T-helper 1 cell (primary cell): ENCODE measurements at places on chromosomes 2 and 18.

DNA sequence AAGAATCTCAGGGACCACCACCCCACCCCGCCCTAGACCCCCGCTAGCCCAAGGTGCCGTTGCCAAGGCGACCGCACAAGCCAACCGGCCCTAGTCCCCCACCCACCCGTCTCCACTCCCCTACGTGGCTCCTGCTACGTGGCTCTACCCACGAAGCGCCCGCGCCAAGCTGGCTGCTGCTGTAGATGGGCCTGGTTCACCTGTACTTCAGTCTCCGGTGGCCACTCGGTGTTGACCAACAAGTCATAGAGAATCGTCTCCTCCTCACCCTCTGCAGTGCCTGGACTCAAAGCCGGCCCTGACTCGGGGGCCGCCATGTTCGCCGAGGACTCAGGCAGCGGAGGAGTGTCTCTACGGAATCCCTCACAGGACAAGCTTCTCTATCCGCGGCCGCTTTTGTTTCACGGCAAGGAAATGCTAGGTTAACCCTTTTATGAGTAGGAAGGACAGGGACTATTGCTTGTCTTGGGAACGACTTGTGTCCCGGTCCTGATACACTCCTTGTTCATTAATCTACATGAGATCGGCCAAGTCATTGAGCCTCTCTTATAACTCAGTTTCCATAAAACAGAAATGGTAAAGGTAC, at the start of gene NBAS:
Gene NBAS (minus strand): TSS at position 347 of the 586 bp plus-strand sequence. CDS start 30 bp downstream, at position 317.
- DNase-seq, result peak; percentile 59

- no peak for DNase-seq
These were observed 241.3 kb downstream of the PAX3 start for GRCh38 chr2:222057347-222058073.

GRCh38 chr2:81976998-81977397, 1672.4 kb upstream of the LRRTM1 start:
- DNase-seq, result no peak

GRCh38 chr2:74461187-74462053, 3.2 kb downstream of the WBP1 start:
- no peak for DNase-seq

- no peak for DNase-seq
These were observed 3.8 kb downstream of the PCARE start for GRCh38 chr2:29070526-29070925.

DNA sequence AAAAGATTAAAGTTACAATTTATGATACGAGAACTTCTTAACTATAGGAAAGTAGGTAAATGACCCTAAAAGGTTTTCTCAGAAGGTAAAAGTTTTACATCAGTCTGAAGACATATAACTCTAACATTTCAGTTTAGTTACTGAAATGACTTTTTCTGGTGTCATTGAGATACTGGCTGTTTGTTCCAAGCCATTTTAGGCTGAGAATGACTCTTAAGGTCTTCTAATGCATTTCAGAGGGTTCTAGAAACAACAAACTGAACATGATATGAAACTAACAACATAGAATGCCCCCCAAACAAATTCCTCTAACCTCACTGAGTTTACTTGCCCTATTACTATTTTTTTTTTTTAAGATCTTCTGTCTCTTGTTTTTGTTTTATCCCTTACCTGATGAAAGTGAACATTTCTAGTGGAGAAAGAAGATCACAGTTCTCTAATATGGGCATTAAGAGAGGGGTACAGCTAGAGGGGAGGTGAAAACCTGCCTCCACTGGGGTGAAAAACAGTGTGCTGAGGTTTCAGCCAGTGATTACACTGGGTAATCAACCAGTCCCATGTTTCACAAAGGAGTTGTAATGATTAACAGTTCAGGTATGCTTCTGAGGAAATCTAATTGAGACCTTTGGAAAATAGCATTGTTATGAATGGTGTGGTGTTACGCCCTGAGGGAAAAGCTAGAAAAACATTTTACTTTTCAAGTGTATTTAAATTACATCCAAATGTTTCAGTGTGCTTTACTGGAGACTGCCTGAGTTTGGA, 11.2 kb downstream of the NABP1 start:
- DNase-seq, result no peak

- peak; percentile 45 for DNase-seq
These were observed 69.2 kb downstream of the TRIP12 start for GRCh38 chr2:229852565-229852964.

DNA sequence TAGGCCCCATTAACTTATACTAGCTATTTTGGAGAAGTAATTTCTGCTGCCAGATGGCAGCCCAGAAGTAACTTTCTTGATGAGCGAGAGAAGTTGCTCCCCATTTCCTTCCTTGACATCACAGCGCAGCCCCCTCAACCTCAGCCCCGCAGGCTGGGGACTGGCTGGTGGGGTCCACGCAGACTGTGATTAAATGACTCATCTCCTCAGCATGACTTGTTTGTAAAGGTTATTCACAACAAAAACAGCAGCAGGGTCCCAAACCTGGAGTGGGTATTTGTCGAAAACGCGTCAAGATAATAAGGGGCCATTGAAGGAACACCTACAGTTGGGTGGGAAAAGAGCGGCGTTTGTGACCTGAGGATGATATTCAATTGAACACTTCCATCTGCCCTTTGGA, 120.6 kb downstream of the TXNL1 start:
- no peak for DNase-seq

DNA sequence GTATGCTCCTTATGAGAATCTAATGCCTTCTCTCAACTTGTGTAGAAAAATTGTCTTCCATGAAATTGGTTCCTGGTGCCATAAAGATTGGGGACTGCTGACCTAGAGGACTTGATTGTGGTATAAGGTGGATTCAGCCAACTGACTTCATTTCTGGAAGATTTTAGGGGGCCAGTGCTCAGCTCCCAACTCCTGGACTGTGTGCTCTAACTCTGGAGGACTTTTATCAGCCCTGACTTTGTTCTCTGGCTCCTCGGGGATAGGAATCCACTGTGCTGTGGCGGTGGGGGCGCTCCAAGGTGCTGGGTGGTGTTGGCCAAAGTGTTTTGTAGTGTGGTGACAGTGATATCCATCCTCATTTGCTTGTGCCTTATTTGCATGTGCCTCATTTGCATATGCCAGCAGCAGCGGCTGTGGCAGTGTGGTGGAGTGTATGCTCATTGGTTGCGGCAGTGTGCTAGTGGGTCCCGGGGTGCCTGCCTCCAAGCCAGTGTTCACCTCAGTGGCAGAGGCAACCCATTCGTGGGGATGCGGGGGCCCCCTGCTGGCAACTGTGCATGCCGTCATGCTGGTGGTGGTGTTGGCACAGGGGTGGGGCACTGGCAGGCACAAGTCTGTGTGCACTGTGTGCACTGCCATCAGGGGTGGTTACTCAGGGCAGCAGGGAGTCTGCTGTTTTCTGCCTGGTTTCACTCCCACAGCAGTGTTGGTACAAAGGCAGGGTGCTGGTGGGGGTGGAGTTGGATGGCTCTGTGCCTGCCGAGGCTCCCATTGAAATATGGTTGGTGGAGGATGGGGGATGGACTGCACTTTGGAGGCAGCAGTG, 19.6 kb downstream of the EHBP1 start:
- DNase-seq, result no peak

DNA sequence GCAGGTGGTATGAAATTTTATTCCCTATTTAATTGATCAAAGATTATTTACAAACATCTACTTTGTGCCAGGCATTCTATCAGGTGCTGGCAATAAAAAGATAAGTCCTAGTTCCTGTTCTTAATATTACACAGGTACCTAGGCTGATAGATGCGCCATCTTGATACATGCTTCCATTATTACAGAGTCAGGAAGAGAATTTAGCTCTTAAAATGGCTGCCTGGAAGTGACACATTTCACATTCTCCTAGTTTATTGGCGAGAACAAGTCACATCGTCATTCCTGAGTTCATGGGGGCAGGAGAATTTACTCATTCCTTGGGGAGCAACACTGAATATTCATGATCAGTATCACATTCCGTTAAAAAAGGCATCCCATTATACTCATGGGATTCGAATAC, 1.1 kb upstream of the DARS1 start:
- DNase-seq, result no peak

DNA sequence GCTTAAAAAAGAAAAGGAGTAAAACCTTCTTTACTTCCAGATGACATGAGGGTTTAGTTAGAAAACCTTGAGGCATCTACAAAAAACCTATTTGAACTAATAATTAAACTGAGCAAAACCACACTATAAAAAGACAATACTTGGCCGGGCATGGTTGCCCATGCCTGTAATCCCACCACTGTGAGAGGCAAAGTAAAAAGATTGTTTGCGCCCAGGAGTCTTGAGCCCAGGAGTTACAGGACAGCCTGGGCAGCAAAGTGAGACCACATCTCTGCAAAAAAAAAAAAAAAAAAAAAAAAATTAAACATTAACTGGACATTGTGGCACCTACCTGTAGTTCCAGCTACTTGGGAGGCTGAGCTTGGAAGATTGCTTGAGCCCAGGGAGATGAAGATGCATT, 502.8 kb upstream of the LRRTM4 start:
- no peak for DNase-seq

- no peak for DNase-seq
These were observed 254.0 kb downstream of the MEIS1 start for GRCh38 chr2:66688951-66689350.

- no peak for DNase-seq
These were observed 291.0 kb upstream of the SOX11 start for GRCh38 chr2:5401115-5401657.

DNA sequence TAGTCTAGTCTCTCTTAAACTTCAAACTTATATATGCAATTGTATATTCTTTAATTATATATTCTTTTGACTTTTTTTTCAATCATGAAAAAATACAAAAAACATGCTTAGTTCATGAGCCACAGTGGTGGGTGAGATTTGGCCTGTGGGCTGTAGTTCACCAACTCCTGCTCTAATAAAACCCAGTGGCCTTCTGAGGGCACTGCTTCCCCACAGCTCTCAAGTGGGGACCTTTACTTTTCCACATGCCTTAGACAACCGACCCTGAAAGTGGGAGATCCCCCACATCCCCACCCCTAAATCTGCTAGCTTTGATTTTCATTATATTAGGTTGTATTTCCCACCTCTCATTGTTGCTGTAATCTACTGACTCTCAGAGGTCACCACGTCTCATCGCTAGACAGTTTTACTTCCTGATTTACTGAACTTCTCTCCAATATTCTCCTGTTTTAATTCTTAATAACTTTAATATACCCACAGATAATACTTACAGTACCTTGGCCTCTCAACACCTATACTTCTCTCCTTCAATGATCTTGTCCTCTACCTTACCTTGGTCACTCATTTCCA, 57.3 kb downstream of the ROCK1 start:
- no peak for DNase-seq

GRCh38 chr2:237474442-237474911, 12.6 kb upstream of the MLPH start:
- no peak for DNase-seq

DNA sequence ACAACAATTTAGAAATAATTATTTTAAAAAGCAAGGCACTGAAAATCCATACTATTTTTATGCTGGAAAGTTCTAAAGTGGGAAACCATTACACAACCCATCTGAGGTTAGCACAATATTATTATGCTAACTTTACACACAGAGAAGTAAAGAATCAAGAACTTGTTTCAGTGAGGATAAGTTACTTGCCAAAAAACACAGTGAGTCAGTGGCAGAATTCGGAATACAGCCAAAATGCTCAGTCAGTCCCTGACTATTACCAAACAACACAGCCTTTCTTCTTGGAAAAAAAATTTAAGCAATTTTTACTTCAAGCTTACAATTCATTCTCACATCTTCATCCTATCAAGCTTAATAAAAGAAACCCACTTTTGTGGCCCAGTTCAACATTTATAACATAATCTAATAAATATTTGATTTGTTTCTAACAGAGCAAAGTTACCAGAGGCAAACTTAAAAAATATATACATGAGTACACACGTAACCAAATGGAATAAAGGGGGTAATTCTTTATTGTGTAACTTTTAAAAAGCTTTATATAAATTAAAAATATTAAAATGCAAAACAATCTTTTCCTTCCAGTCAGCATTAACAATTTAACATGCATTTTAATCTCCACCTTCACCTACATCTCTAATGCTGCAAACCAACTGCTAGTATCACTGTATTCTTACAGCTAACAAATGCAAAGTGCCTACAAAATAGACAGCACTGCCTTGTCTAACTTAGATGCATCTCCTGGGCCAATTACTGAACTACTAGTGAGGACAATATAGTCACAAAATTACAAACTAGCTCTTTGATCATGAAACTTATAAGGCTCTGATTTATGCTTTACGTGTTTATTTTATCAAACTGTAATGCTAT, 55.2 kb downstream of the CCDC88A start:
- no peak for DNase-seq
